ENCODE measurements at places on chromosomes 6 and 20. TPM values are rescaled to one million over a fixed set of nuclear protein-coding genes. Genes with fewer than 3 reads are reported as not detected.

The RSPH9 gene
- total RNA-seq, result 0.23 TPM

The TAF4 gene
- 8.8 TPM for total RNA-seq

The RNF146 gene
- 46.7 TPM for total RNA-seq

The PM20D2 gene
- total RNA-seq, result 14.0 TPM

The BMP7 gene
- not detected for total RNA-seq

The CST2 gene
- total RNA-seq, result 1.2 TPM

The EDN3 gene
- not detected for total RNA-seq

The CD40 gene
- total RNA-seq, result 11.3 TPM

The CSTF1 gene
- total RNA-seq, result 19.0 TPM

The SH3BGRL2 gene
- total RNA-seq, result 15.0 TPM

The OARD1 gene
- total RNA-seq, result 12.1 TPM

All from posterior vena cava (tissue), 2 donors.